Lower lobe of right lung (tissue), 2 donors: ENCODE measurements at places on chromosomes 11 and 22.

- peak; percentile 41 for DNase-seq
These were observed 26.3 kb downstream of the TOLLIP start for GRCh38 chr11:1283091-1283511.

GRCh38 chr11:34028425-34028824 lies 23.1 kb upstream of the CAPRIN1 start:
- DNase-seq: no peak

GRCh38 chr22:45599836-45600577 lies 71.6 kb upstream of the ATXN10 start:
- DNase-seq: peak; percentile 35

GRCh38 chr22:16949561-16949960 lies 58.5 kb downstream of the GAB4 start:
- DNase-seq: no peak

GRCh38 chr11:116478205-116478604 lies 294.6 kb downstream of the BUD13 start:
- no peak for DNase-seq

- DNase-seq: peak; percentile 38
These were observed 445.9 kb downstream of the BRD1 start for GRCh38 chr22:49381595-49382450.

- no peak for DNase-seq
These were observed 13.1 kb upstream of the RPS19BP1 start for GRCh38 chr22:39545386-39546365.

- no peak for DNase-seq
These were observed 88.4 kb downstream of the UBASH3B start for GRCh38 chr11:122743949-122744348.

DNA sequence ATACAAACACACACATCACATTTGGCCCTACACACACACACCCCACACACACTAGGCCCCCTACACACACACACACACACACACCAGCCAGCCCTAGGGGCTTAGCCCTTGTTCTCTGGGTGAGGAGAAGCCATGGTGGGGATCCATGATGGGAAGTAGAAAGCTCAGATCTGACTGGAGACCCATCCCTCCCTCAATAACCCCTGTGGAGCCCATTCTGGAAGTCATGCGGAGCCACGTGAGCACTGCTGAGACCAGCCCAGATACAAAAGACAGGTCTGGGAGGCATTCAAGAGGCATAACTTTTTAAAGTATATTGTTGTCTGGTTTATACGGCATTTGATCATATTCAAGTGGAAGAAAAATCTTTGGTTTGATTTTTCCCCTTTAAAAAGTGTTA lies 448.5 kb downstream of the SOX6 start:
- DNase-seq: no peak

- peak; percentile 37 for DNase-seq
These were observed at the start of gene PTGDR2 for GRCh38 chr11:60855726-60856633. TSS of gene PTGDR2 (minus strand) at chr11:60855950. CDS start at chr11:60853722, 2,228 bp downstream.

DNA sequence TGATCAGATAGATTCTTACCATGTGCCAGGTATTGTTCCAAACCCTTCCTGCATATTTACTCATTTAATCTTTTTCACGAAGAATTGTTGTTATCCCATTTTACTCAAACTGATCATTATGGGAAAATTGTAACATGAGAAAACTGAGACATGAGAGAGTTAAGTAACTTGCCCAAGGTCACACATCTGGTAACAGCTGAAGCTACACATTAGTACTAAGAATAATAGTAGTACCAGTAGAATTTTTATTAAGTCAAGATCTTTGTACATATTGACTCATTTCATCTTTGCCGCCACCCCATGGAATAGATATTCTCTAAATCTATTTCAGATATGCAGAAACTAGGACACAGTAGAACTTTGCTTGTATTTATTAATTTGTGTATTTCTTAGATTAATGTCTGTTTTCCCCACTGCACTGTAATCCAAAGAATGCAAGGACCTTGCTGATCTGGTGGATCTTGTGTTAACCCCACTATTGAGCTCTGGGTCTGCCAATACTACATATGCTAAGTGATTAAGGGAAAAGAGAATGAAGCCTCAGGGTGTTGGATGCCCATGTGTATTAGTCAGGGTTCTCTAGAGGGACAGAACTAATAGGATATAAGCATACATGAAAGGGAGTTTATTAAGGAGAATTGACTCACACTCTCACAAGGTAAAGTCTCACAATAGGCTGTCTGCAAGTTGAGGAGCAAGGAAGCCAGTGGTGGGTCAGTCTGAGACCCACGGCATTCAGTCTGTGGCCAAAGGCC lies 72.8 kb downstream of the PARVA start:
- no peak for DNase-seq

DNA sequence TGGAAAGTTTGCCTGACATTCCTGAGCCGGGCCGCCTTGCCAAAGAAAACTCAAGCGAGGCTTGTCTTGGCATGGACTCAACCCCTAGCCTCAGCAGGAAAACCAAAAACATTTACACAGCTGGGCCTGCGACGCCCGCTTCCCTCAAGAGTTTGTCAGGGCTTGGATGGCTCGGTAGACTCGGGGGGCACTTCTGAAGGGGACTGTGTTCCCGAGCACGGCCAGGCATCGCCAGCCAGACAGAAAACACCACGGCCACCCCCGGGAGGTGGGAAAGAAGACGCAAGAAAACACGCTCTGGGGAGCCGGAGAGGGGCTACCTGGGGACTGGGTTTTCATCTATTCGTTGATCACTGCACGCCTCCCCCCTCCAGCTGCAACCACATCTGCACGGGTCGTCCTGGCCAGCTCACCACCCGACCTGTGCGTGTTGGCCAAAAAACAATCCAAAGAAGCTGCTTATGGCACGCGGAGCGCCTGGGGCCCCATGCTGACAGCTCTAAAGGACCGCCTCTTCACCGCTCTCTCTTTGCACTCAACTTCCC lies 380.7 kb downstream of the MN1 start:
- peak; percentile 64 for DNase-seq

- DNase-seq: peak; percentile 83
These were observed 799 bp downstream of the CCDC88B start for GRCh38 chr11:64340671-64341335.

GRCh38 chr11:130719220-130719915 lies 196.9 kb downstream of the SNX19 start:
- no peak for DNase-seq

DNA sequence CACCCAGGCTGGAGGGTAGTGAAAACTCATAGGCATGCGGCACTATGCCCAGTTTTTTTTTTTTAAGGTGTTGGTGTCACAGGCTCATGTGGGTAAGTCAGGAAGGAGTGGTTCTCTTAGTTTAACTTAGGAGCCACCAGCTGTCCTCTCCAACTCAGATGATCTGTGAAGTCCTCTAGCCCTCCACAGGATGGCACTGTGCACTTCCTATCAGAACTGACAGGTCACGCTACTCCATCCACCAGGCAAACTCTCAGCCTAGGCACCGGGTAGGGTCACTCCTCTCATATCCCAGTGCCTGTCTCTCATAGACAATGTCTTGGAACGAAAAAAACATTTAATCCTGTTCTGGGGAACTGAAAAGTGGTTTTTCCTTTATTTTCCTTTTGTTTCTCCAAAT lies 16.5 kb downstream of the NAP1L4 start:
- DNase-seq: no peak

DNA sequence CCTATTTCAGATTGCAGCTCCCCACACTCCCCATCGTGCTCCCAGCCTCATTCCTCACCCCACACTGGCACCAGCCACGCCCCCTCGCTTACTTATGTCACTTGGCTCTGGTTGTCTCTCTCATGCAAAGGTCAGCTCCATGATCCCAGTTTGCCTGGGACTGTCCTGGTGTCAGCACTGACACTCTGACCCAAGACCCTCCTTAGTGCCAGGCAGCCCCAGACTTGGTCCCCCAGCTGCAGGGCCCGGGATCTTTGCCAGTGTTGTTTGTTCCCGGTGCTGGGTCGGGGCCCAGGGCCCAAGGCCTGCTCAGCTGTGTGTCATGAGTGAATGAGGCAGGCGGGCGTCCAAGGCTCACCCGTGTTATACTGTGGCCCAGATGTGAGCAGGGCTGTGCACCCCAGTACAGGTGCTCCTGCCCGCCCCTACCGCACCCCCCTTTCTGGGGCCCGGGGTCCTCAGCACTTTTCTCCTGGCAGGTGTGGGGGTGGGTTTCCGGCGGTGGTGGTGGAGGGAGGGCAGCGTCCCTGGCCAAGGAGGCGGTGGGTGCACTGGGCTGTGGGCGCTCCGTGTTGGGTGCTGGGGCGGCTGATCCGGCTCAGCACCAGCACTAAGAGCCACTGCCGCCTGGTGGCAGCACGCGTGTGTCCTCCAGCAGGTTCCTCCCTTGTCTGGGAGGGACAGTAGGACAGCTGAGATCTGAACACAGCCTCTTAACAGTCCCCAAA lies 19.5 kb downstream of the IL17REL start:
- peak; percentile 85 for DNase-seq

GRCh38 chr11:10322830-10323792 lies 18.2 kb downstream of the ADM start:
- no peak for DNase-seq

- DNase-seq: no peak
These were observed 3.8 kb upstream of the RNF141 start for GRCh38 chr11:10544491-10545465.

GRCh38 chr22:31857247-31857646 lies 87.1 kb upstream of the YWHAH start:
- DNase-seq: no peak

DNA sequence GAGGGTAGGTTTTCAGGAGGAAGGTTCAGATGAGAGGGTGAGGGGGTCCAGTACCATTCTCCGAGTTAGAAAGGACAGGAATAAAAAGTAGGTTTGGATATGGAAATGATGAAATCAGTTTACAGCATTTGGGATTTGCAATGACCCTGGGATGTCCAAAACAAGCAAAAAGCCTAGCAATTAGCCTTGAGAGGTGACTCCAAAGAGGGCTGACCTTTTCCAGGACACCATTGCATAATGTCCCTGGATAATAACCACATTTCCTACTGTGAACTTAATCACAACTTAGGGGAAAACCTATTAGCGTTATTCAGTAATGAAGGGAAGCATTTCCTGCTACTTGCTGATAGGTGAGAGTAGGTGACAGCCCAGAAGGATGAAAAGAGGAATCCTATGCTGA lies 101.4 kb upstream of the ARHGAP42 start:
- no peak for DNase-seq

DNA sequence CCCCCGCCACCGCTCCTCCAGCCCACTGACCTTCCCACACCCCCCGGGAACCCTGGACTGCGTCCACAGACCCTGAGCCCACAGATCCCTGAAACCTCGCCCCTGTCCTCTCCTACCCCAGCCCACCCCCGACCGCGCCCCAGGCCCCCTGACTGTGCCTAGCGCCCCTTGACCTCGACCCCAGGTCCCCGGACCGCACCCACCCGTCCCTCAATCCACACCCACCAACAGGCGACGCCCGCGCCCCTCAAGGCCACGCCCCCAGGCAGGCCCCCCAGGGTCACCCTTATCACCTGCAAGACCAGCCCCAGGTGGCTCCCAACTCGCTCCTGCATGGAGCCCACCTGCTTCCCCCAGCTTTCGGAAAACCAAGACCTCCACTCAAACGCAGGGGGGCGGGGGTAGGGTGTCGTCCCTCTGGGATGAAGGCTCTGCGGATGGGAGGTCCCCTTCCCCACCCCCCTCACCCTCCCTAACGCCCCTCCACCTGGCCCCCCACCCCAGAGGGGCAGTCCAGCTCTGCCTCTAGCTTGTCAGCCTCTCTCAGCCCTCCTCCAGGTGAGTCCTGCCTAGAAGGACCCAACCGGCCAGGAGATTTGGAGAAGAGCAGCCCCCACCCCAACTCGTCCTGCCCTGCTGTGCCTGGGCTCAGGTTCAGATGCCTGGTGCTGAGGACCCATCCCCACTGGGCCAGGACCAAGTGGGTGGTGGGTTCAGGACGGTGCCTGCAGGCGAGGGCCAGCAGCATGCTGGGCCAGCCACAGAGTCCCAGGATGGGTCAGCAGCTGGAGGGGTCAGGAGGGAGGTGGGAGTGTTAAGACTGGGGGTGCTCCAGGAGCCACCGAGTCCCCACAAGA lies 3.1 kb upstream of the IL17REL start:
- DNase-seq: peak; percentile 43

DNA sequence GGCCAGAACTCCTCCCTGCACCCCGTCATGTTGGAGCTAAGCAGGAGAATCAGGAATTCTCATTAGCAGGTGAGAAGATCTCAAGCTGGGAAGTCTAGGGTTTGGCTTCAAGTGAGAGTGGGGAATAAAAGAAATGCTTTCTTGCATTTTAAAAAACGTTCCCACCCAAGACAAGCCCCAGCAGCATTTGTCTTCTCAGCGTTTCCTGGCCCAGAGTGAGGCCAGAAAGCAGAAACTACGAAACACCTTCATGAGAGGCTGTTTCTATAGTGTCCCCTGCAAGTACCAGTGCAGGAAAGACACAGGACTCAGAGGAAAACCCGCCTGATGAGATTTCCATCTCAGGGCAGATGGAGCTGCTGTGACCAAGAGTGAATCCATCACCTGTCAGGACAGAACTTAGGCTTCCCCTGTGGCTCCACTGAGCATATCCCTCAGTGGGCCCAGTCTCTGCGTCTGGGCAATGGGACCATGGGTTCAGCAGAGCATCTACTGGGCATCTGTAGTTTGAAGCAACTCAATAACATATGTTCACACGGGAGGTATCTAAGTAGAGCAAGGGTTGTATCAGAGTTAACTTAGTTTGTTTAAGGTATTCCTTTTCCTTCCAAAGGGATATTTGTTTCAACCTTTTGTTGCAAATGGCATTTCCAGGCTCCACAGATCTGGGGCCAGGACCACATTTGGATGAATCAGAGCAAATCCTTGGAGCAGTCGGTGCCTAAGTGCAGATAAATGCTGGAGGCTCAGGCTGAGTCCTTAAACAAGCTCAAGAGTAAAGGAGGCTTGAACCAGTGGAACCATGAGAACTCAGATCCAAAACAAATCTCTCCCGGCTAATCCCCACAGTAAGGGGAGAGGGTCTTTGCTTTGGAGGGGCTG lies 548.3 kb downstream of the MIAT start:
- DNase-seq: no peak

- DNase-seq: no peak
These were observed 16.5 kb downstream of the CHST1 start for GRCh38 chr11:45648931-45649330.

GRCh38 chr11:65425105-65425970 lies 2.7 kb downstream of the NEAT1 start:
- peak; percentile 48 for DNase-seq

DNA sequence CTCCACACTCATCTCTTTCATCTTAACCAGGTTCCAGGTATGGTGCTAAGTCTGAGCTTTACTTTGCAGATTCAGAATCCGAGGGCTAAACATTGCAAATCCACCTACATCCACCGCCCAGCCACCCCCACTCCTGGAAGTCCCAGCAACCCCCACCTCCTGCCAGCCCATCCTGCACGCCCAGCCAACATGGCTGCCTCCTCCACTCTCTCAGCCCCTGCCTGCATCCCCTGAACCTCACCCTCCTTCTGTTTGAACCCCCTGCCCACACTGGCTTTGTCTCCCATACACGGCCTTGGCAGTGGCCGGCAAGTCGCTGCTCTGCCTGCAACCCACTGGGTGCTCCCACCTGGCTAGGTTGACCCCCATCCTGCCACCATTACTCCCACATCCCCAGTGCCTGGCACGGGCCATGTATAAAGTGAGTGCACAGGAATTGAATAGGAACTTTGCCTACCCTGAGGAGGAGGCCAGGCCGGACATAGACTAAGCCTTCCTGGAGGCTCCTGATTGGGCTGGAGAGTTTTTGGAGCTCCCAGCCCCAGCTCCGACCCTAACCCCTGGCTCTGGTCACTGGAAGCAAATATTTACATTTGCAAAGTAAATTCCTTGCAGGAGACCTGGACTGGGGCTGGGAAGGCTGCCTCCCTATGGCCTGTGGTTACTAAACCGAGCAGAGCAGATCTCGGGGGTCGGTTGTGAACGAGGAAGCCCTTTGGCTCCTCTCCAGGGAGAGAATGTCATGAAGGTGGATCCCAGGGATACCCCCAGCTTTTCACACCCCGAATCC lies 14.4 kb downstream of the EMID1 start:
- no peak for DNase-seq
